ENCODE measurements at places on chromosomes 12 and 14.

DNA sequence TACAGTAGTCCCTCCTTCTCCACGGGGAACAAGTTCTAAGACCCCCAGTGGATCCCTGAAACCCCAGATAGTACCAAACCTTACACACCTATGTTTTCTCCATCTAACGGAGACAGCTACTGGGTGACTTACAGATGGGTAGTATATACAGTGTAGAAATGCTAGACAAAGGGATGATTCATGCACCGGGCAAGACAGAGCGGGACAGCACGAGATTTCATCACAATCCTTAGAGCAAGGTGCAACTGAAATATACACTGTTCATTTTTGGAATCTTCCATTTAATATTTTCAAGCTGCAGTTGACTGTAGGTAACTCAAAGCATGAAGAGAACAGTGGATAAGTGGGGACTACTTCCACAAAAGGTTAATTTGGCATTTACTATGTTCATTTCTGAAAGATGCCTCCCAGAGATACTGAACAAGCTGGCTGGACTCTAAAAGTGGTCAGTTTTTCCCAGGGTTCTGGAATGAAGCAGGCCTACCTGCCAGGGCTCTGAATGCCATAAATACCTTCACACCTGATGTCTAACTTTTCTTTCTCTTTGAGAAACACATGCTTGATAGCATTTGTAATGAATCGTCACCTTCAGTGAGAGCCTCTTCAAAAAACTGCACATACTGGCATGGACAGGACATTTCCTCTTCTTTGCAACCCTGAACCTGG is 127.7 kb upstream of the FOXN3 start:
- no peak for DNase-seq

GRCh38 chr14:71319666-71320065 is 412.4 kb downstream of the PCNX1 start:
- no peak for DNase-seq

DNA sequence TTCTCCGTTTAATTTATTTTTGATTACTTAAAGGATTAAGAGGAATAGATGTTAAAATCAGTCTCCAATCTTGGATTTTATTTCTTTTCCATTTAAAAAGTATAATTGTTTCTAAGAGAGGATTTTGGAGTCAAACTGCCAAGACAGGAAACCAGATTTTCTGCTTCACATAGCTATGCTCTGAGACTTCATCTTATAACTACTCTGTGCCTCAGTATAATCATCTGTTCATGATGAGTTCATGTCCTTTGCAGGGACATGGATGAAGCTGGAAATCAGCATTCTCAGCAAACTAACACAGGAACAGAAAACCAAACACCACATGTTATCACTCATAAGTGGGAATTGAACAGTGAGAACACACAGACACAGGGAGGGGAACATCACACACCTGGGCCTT is 9.0 kb upstream of the TAS2R31 start:
- DNase-seq, result no peak

DNA sequence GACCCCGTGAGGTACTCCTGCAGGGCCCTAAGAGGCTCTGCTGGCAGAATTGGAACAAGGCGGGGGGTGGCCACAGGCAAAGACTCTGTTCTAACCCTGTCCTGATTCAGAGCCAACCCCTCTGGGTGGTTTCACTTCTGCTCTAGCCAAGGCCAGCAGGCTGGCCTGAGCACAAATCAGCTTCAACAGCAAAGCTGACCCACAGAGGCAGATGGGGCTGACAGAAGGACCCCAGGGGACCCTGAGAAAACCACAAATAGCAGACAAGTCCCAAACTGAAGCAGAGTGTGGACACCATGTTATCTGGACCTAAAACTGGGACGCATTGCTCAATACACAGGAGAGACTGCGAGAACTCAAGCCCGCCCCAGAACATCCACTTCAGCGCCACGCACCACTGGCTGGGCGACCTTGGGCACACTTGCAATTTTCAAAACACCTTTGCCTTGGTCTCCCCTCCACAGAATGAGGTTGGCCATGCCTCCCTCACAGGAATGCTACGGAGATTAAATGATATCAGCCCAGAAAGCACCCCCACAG is 76.4 kb upstream of the DICER1 start:
- DNase-seq, result peak; percentile 73

DNA sequence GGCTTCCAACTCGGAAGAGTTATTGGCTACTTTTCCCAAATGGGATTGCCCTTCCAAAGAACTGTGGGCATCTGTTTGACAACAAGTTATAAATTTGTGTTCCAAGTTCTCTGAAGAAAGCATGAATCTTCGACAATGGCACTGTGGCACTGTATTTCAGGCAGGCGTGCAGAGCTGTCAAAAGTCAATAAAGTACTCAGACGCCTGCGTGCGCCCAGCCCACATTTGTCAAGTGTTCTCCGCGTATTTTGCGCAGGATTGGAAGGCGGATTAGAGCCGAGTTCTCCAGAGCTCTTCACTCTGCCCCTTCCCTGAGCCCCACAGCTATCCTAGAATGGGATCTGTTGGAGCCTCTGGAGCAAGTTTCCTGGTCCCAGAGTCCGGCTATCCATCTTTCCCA is 103.2 kb downstream of the SLC25A47 start:
- DNase-seq, result no peak

GRCh38 chr12:57489157-57489641 is 1.3 kb downstream of the MARS1 start:
- no peak for DNase-seq

GRCh38 chr14:27184427-27184826 is 586.6 kb upstream of the NOVA1 start:
- no peak for DNase-seq

DNA sequence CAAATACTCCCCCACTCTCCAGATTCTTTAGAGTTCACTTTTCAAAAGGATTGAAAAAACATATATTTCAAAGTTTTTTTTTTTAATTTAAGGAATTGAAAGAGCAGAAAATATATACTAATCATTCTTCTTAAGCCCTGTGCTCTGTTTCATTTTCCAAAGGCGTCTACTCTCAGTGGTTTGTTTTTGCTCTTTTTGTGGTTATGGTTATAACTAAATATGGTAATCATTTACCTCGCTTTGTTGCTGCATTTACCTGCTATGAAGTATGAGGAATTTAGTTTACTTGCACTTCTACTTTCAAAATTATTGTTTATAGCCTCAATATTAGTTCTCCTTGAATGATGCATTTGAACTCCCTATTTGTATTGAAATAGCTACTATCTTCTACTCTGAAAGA is 55.9 kb upstream of the LRRK2 start:
- no peak for DNase-seq

DNA sequence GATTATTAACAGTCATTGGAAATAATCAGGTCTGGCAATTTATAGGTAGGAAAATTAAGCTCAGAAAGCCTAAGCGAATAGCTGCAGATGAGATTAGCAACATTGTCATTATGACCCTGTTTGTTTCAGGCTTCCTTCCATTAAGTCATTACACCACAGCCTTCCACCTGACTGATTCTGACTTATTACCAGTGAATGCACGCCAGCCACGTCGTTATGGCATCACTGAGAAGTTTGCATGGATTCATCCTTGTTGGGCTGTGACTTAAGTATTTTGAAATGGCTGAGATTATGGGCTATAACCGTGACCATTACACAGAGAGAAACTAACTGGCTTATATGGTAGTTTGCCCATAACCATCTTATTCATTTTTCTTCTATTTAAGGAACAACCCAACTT is 18.6 kb downstream of the RASSF8 start:
- no peak for DNase-seq

DNA sequence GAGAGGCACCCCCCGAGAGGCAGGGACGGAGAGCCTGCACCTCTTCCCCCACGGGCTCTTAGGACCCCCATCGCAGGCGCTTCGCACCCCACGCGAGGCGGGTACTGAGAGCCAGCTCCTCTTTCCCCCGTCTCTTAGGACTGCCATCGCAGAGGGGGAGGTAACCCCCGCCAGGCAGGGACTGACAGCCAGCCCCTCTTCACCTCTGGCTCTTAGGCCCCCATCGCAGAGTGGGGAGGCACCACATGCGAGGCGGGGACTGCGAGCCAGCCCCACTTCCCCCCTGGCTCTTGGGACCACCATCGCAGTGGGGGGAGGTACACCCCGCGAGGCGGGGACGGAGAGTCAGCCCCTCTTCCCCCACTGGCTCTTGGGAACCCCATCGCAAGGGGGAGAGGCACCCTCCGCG is 46.1 kb downstream of the DDX11 start:
- no peak for DNase-seq

GRCh38 chr14:59330455-59330854 is 134.7 kb downstream of the GPR135 start:
- peak; percentile 46 for DNase-seq

DNA sequence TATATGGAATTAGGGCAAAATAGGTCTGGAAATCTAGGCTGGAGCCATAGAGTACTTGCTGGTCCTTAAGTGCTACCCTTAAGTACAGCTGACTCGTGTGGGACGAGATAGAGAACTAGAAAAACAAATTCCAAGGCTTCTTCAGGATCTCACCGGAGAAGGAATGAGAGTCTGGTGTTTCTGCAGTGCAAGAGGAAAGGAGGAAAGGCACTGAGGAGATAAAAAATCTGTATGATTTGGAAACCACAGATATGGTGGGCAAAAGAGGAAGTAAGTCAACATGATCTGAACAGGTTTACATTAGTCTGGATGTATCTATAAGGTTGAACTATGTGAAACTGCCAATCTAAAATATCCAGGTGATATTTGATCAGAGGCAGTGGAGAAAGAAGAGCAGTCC is 134.4 kb upstream of the SOX5 start:
- DNase-seq, result no peak

GRCh38 chr12:77575376-77575919 is 255.2 kb upstream of the NAV3 start:
- no peak for DNase-seq

- peak; percentile 62 for DNase-seq
Measured at GRCh38 chr14:68637106-68638021, 155.5 kb downstream of the ZFP36L1 start.

- DNase-seq, result no peak
Measured at GRCh38 chr12:52682938-52683574, 2.8 kb upstream of the KRT1 start.

DNA sequence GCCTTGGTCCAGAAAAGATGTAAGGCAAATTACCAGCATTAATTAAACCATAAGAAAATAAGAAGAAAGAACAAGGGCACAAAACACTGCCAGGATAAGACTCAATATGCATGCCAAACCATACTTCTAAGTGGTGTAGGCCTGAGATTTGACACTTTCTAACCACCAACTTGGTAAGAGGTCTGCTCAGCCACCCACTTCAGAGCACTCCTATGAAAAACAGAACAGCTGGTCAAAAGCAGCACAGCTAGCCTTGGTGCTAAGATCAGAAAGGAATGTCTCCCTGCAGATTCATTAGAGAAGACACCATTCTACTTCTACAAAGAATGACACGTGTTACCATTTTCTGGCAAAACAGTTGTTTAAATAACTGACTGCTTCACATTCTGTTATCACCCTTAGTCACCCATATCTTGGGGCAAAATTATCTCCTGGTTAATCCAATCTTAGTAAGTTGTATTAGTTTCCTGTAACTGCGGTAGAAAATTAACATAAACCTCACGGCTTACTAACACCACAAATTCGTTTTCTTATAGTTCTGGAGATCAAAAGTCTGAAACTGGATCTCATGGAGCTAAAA is 13.2 kb downstream of the RPS6KA5 start:
- no peak for DNase-seq

DNA sequence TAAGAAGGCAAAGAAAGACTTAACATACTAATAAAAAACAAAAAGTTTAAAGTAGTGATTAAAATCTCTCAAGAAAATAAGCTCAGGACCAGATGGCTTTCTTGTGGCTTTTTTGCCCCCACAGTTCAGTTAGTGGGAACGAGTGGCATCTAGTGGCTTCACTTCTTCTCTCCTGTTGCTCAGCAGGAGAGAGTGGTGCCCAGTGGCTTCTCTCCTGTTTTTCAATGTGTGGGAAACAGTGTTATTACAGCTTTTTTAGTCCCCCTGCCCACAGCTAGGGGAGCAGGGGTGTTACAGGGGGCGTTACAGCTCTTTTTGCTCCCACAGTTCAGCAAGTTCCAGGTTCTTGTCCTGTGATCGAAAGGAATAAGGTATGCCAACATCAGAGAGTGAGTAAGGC is 135.2 kb downstream of the RERGL start:
- DNase-seq, result no peak

- DNase-seq, result no peak
Measured at GRCh38 chr12:63897931-63898330, 53.4 kb downstream of the SRGAP1 start.

DNA sequence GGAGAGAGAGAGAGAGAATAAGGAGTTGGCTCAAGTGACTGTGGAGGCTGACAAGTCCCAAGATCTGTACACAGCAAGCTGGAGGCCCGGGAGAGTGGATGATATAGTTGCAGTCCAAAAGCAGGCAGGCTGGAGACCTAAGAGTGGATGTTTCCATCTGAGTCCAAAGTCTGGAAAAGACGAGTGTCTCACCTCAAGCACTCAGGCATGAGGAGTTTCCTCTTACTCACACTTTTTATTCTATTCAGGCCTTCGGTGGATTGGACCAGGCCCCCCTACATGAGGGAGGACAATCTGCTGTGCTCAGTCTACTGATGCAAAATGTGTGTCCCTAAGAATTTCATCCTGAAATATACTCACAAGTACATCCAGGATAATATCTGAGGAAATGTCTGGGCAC is 484.6 kb downstream of the VRK1 start:
- no peak for DNase-seq

DNA sequence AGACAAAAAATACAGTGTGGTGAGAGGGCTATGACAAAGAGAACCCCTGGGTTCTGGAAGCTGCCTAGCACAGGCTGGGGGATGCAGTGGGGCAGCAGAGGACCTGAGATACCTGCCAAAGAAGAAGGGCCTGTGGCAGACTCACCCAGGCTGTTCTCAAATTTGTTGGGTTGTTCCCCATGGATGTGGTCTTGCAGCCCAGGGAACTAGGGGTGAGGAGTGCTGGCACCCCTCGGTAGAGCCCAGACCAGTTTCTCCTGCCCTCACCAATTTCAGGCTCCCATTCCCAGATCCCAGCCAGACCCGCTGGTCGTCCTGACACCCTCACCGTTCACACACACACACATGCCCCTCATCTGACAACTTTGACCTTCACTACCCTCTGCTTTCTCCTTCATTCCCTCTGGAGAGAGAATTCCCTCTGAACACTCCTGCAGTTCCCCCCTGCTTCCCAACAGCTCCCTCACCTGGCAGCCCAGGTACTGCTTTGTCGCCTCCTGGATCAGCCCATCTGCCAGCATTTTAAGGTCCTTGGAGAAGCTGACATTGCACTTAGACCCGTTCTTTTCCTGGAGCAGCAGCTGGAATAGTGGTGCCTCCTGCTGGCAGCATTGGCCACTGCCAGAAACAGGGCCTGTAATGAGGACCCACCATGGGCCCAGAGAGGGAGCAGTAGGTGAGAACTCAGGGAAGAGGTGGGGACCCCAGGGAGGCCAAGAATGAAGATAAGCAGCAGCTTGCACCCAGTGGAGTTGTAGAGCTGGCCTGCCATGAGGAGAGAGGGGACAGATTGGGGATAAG is 5.9 kb upstream of the GDF11 start:
- DNase-seq, result peak; percentile 73

DNA sequence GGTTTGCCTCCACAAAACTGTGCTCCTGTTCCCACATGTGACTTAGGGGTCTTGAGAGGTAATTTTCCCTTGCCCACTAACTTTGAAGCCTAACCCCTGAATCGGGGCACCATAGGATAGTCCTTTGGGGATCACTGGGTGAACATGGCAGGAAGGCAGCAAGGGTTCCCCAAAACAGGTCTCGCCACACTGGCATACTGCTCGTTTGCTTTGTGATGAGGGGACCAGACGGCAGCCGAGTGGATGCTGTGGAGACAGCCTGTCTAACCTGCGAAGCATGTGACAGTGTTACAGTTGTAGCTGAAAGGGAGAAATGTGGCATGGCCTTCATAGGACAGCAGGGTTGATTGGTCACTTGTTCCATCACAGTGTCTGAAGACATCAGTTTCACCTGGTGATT is 42.4 kb downstream of the UBE3B start:
- DNase-seq, result no peak

GRCh38 chr12:4169531-4169930 is 104.0 kb upstream of the CCND2 start:
- no peak for DNase-seq

Data from left ventricle myocardium superior (tissue), 1 donor.